ENCODE measurements at places on chromosomes 2 and 18.

- no peak for DNase-seq
Observed at GRCh38 chr2:165087933-165088901, 115.6 kb downstream of the SCN3A start.

DNA sequence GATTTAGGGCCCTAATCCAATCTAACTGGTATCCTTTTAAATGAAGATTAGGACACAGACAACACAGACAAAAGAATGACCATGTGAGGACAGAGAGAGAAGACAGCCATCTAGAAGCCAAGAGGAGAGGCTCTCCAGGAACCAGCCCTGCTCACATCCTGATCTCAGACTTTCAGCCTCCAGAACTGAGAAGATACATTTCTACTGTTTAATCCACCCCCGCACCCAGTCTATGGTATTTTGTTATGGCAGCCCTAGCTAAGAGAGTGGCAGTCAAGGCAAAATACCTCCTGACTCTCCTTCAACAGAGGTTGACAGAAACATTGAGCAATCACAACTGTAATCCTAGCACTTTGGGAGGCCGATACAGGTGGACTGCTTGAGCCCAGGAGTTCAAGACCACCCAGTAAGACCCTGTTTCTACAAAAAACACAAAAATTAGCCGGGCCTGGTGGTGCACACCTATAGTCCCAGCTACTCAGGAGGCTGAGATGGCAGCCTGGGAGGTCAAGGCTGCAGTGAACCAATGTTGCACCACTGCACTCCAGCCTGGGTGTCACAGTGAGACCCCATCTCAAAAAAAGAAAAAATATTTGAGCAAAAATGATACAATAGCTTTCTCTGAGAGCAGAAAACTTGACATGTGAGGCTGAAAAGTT lies 34.7 kb downstream of the WDR33 start:
- no peak for DNase-seq

DNA sequence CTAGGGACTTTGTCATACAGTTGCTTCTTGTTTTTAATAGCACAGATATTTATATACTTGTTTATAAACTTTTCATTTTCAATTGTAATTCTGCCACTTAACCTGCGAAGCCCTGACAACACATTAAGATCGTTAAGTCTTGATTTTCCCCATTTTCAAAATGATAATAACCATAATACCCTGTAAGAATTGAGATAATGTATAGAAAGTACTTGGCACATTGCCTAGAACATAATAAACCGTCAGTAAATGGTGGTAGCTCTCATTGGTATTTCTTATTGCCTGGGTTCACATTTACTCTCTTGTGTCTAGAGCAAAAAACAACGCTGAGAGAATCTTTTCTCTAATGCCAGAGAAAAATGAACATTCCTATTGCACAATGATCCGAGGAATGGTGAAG lies 18.6 kb downstream of the PTCD3 start:
- no peak for DNase-seq

DNA sequence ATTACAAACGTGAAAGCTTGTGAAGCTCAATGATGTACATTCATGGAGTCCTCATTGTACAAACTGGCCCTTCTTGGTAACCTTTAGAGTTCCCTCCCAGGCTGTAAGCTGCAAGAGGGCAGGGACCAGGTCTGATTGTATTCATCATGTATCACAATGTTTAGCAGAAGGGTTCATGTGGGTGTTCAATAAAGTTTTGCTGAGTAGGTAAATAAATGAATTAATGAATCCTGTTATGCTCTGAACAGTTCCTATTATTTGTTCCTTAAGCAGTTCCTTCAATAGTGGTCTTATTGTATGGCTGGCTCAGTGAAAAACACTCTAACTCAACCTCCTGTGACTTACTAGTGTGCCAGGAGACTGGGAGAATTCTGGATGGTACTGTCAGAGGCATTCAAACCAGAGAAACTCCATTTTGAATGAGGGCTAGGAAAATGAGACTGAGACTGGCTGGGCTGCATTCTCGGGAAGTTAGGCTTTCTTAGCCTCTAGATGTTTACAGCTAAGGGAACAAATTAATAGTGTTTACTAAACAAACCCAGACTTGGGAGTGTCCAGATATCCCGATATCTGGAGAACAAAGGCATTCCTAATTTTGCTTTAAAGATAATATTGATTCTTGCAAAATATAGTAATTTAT lies 1.8 kb upstream of the ACVR1 start:
- DNase-seq = no peak

DNA sequence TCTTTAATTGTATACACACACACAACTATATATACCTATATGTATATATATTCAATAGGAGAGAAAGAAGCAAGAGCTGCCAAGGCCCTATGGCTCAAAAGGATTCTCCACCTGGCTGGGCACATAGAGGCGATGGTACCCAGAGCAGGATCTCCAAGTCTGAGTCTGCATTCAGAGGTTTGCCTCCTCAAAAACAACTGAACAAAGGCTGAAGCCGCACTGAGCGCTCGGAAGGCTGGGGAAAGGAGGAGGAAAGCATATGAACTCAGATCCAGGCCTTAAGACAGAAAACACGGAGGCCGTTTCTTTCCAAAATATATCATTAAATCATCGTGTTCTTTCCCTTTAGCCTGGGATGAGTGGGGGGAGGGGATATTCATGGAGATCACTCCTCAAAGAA lies 3.6 kb downstream of the HOXD12 start:
- no peak for DNase-seq

- peak; percentile 64 for DNase-seq
Observed at GRCh38 chr2:19114754-19115231, 243.6 kb downstream of the OSR1 start.

GRCh38 chr2:186575302-186575701 lies 14.6 kb upstream of the ITGAV start:
- DNase-seq = peak; percentile 92

DNA sequence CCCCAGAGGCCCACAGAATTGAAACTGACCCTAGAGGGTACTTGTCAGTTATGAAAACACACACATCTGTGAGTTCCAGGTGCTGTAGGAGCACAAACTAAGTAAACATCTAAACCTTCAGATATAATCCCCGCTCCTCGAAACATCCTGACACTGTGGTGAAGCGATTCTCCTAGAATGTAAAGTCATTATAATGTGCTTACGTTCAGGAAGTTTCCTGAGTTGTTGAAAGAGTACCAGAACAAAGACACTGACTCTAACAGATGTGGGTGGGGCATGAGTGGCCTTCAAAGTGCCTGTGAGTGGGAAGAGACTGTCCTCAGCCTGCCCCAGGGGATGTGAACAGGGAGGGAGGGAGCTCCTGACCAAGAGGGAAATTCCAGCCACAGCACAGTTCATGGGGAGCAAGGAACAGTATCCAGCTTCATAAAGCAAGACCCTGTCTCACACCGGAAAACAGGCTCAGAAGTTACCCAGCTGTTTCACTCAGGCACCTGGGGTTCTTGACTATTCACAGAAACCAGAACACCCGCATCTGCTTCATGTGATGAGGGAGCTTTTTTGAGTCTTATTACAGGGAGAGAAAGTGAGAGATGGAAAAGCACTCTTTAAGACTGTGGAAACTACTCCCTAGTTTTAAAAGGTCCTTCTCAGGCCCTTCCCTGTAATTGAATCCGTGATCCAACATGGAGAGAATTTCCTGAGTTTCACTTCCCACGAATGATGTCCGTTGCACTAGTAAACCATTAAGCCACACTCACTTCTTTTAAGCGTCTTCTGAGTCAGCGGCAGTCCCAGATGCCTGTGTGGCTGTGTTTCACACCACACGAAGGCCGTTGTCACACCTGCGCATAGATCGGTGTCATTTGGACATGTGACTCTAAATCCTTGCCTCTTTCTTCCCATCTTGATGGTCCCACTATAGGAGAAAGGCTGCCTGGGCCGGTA lies 88.6 kb upstream of the EML6 start:
- DNase-seq = peak; percentile 63

Measured in AG20443 (cell line).